ENCODE measurements at places on chromosomes 5 and 9.

DNA sequence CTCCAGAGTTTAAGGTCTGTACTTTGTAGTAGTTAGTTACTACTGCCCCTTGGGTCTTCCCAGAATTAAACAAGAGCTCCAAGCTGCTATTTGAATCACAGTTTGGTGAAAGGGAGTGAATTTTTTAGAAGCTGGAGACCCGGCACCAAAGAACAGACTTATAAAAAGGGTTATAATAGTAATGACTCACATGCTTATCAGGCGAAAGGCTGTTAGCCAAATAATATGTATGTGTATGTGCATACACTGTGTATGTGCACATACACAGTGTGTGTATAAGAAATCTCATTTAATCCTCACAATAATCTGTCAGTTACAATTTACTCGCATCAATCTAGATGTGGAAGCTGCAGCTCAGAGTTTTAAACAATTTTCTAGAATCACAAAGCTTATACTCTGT, 59.5 kb upstream of the ITGA1 start:
- no peak for DNase-seq

DNA sequence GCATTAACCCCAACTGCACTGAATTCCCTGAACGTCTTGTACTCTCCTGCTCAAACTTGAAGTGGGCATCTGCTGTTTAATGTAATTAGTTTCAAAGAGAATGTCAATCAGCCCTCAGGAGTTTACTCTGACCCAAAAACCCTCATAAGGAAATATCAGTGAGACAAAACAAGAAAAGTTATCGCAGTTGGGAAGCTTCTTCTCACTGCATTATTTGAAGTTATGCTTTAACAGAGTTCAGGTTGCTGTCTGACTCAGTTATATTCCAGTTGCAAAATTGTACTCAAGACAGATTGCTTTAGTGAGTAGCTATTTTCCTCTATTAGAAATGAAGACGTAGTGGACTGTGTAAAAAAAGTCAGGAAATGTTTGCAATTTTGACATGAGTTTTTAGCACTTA, 52.1 kb downstream of the PPIC start:
- no peak for DNase-seq

DNA sequence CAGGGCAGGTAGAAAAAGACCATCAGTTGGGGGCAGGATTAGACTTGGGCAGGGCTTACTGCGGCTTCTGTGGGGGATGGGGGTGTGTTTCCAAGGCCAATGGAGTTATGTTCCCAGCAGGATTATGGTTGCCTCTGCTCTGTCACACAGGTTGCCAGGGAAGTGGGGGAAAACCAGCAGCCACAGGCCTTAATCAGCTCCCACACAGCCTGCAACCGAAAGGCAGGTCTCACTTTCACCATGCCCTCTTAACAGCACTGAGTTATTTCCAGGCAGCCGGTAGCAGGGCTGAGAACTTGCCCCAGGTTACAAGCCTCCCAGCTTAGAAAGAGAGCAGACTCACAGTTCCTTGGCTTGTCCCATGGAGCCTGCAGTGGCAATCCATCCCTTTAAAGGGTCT, 205.5 kb downstream of the FGF10 start:
- no peak for DNase-seq

DNA sequence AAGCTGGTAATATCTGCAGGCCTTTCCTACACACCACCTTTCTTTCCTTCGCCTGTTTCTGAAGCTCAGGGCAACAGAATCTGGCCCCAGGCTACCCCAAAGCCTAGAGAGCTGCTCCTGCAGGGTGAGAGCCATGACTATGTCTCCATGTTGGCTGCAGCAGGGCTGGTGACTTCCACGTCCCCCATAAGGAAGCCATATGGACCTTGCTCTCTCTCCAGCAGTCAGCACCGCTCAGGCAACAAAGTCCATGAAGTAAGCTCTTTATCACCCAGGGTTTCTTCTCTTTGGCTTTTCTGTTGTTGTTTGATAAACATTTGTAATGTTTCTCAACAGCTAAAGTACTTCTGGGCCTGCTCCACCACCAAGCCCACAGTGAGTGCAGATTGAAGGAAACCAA, 125.2 kb downstream of the SLIT3 start:
- no peak for DNase-seq

- no peak for DNase-seq
Measured at GRCh38 chr9:36637491-36638270, 65.0 kb downstream of the MELK start.

DNA sequence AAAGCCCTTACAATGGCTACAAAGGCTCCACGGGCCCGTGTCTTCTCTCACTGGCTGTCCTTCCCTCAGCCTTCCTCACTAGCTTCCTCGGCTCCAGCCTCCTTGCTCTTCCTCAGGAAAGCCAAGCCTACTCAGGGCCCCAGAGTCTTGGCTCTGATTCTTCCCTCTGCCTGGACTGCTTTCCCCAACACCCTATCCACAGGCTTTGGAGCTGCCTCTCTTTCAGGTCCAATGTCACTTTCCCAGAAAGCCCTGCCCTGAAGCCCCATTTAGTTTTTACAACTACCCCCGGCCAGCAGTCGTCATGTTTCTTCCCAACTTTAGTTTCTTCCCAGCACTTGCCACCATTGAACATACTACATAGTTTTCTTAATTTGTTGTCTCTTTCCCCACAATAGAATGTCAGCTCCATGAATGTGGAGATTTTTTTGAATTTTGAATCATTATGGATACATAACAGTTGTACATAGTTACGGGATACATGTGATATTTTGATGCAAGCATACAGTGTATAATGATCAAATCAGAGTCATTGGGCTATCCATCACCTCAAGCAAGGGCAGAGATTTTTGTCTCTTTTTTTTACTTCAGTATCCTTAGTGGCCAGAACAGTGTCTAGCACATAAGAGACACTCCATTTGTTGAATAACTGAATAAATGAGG, 17.5 kb upstream of the TOMM5 start:
- no peak for DNase-seq

DNA sequence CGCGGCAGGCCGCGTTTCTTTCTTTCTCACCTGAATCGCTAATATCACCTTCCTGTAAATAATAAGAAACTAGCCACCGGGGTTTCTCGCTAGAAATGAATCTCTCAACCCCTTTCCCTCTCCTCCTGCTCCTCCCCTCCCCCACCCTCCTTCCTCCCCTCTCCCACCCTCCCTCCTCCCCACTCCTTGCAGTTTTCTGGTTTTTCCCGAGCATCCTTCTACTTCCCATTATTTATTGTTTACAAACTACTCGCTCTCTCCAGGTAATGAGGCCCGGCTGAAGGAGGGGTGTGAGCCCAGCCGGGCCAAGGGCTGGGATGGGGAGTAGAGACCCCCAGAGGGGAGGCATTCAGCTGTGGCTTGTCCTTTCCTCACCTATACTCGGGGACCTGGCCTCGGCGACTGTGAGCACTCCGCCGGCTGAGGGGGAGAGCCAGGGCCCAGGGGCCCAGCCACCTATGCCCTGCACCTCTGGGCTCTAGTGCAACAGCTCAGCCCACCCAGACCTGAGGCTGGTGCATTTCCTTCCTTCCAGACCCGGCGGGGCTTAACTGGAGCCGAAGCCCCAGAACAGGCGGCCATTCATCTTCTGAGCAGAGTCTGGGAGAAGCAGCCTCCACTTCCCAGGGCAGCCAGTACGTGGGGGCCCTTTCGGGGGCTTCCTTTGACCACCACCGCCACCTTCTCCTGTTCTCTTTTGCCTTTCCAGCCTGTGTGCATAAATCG, 2.1 kb upstream of the IRX4 start:
- no peak for DNase-seq

DNA sequence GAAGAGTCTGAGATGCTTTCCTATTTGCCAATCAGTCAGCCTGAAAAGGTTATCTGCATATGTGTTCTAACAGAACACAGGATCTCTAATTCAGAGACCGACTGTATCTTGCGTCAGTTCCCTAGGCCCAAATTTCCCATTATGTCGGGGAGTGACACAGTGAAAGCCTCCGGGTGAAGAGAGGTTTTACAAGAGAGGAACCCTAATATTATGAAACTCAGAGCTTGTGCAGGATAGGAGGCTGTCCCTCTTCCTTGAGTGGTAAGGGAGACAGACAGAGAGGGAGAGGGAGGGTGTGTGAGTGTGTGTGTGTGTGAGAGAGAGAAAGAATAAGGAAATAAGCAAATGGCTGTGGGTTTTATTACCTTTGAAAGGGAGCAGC, 1.9 kb downstream of the CD14 start:
- DNase-seq, result no peak

GRCh38 chr9:114390952-114391351, 3.2 kb upstream of the AKNA start:
- no peak for DNase-seq

GRCh38 chr9:134492721-134493460, 148.7 kb upstream of the COL5A1 start:
- no peak for DNase-seq

DNA sequence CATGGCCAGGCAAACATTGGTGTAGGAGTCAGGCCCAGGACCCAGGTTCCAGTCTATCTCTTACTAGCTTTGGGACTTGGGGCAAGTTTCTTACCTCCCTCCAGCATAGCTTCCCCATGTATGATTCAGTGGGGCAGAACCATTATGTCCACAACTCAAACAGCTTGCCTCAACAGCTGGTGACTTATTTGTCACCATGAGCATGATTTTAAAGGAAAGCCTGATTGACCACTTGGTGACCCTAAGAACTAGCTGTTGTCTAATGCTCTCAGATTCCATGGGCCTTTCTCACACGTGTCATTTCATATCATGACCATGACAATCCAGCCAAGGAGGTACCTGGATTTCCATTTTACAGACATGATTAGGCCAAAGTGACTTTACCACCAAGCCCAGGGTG, 126.4 kb downstream of the TTLL11 start:
- no peak for DNase-seq

DNA sequence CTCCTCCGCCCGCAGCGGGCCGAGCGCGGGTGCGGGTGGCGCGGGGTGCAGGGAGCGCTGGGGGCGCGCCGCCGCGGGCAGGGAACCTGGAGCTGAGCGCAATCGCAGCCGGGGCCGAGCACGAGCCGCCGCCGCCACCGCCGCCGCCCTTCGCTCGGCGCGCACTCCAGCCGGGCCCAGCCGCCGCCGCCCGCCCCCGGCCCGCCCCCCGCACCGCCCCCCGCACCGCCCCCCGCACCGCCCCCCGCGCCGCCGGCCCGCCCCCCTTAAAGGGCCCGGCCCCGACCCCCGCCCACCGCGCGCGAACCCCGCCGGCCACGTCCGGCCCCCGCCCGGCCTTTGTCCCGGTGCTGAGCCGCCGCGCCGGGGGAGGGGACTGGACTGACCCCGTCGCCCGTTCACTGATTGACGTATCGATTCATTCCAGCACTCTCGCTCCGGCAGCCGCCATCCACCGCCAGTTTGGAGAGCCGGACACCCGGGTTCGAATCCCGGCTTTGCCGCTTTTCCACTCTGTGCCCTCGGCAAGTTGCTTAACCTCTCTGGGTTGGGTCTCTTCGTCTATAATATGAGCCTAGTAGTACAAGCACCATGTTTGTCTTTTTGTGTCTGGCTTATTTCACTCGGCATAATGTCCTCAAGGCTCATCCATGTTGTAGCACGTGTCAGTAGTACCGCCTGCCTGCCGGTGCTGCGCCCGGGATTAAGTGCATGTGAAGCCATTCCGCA, at the start of gene SH3PXD2B:
TSS of gene SH3PXD2B (minus strand) at position 168 of the 729 bp plus-strand sequence. CDS start 173 bp downstream, outside the sequence.
- DNase-seq, result no peak

DNA sequence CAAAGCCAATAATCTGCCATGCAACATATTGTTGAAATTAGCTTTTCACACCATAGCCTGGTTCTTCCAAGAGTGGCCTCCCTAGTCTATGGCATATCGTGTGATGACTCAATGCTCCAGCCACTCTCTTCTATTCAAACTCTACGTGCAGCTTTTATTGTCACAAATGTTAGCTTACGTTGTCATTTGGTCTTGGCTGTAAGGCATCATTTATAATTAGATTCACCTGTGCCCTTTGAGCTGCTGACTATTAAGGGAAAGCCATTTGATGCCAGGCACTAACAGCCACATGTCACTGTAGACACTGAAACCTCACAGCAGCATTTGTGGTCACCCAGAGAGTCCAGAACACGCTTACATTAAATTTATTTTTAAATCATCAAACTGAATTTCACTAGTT, 66.8 kb downstream of the APBA1 start:
- DNase-seq, result no peak

GRCh38 chr9:77521091-77521490, 127.0 kb downstream of the GNA14 start:
- DNase-seq, result peak; percentile 79

DNA sequence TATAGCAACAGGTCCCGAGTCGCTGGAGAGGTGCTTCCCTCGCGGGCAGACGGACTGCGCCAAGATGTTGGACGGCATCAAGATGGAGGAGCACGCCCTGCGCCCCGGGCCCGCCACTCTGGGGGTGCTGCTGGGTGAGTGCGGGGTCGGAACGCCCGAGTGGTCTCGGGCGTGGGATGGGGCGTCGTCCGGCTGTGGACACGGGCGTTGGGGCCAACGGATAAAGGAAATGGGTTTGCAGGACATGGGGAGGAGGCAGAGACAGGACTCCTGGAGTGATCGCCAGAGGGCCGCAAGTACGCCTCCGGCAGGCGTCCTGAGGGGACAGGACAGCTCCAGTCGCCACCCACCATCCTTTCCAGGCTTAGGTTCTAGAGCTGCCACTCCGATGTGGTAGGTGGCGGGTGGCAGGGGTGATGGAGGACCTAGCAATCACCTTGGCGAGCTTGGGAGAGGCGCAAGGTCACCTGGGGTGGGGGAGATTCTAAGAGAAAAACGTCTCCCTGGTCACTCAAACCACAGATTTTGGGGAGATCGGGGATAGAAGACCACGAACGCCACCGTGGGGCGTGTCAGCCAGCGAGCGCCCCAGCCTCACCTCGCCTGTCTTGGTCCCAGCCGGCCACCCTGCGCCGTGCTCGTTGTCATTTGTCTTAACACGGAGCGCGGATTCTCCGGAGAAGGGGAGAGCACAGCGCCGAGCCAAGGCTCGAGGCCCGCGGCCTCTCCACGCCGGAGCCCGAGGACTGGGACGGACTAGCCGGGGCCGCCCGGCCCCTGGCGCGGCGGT, 922 bp downstream of the LMX1B start:
- no peak for DNase-seq

DNA sequence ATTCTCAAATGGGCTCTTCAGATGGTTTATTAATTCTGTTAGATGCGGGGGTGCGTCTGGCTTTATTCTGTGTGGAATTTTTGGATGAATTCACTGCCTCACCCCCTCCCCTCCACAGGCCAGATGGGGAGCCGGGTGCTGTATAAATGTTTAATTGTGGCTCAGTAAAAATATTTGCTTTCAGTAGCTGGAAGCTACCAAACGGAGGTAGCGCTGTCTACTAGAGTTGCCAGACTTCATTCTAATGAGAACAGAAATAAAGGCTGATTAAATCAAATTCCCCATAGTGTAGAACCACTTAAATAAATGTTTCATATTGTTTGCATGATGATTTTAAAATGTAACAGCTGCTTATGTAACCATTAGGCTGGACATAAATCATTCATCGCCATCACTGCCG, 34.5 kb upstream of the KCNMB1 start:
- DNase-seq, result no peak

DNA sequence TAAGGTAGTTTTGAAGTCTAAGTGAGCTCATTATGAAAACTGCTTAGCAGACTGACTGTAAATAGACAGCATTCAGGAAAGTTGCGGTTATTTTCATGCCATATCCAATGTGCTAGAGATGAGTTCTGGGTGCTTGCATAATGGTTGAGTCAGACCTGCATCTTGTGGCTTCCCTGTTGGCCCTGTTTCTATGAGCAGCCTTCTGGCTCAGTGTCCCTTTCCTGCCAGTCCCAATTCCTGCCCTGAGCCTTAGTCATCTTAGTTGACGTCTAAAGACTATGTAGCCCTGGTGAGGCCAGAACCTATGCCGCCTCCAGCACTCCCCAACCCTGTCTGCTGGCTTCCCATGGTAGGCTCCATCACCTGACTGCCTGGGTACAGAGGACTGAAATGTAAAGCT, 76.3 kb upstream of the TNFSF8 start:
- DNase-seq, result no peak

GRCh38 chr5:153523211-153523610, 32.7 kb downstream of the GRIA1 start:
- no peak for DNase-seq
